ENCODE measurements at places on chromosomes 12 and 14. TPM values are rescaled to one million over a fixed set of nuclear protein-coding genes. Genes with fewer than 3 reads are reported as not detected.

NRXN3 gene
- 1.2 TPM for total RNA-seq

VSIG10 gene
- 60.0 TPM for total RNA-seq

RASSF9 gene
- 0.32 TPM for total RNA-seq

CD163L1 gene
- 7.6 TPM for total RNA-seq

RASSF8 gene
- 14.2 TPM for total RNA-seq

All from colonic mucosa (tissue), 4 donors.